ENCODE measurements at places on chromosomes 7 and 10.

GRCh38 chr10:18087355-18087754, 52.9 kb upstream of the CACNB2 start:
- DNase-seq = no peak

DNA sequence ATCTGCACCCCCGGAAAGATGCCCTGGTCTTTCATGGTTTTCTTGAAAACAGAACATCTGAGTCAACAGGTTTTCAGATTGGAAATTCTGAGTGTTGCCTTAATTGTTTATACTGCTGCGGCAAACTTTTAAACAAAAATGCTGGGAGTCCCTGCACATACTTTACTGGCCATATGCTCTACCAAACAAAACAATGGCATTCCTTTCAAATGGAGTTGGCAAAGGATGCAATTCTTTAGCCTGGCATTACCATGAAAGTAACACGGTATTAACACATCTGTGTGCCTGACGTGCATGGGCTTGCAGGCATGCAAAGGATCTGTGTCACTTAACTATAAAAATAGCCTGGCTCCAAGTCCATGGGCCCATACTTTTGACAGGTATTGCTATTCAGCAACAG, 4.2 kb downstream of the INHBA start:
- DNase-seq = no peak

DNA sequence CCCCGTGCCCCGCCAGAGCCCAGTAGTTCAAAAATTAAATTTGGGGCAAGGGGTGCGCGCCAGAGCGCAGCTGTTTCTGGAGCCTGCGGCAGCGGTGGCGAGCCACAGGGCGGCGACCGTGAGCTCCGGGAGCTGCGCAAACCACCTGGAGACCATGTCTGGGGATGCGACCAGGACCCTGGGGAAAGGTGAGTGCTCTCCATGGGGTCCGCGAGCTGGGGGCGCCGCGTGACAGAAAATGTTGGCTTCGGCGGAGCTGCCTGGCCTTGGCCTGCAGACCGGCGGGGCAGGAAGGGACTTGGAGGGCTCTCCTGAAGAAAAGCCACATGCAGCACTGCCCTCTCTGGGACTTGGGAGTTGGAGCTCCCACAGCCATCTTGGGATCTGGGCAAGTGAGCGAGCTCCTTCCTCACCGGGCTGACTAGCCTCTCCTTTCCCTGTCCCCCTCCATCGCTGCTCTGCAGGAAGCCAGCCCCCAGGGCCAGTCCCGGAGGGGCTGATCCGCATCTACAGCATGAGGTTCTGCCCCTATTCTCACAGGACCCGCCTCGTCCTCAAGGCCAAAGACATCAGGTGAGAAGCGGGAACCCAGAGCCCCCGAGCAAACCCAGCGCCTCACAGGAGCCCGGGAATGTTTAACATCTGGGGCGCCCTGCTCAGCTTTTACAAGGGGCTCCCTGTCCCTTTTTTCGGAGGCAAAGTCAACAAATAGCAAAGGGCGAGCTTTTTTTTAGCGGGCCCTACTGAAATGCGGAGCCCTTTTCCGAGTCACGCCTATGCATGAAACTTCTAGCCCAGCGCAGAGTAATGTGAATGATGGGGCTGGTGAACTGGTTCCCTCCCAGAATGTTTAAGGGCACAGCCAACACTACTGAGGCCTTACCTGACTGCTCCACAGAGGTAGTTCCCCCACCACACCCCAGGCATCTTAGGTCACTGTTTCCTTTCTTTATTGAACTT, 6.1 kb downstream of the GSTO2 start:
- DNase-seq = no peak

GRCh38 chr10:116973371-116973905, 31.5 kb downstream of the SHTN1 start:
- DNase-seq = no peak

DNA sequence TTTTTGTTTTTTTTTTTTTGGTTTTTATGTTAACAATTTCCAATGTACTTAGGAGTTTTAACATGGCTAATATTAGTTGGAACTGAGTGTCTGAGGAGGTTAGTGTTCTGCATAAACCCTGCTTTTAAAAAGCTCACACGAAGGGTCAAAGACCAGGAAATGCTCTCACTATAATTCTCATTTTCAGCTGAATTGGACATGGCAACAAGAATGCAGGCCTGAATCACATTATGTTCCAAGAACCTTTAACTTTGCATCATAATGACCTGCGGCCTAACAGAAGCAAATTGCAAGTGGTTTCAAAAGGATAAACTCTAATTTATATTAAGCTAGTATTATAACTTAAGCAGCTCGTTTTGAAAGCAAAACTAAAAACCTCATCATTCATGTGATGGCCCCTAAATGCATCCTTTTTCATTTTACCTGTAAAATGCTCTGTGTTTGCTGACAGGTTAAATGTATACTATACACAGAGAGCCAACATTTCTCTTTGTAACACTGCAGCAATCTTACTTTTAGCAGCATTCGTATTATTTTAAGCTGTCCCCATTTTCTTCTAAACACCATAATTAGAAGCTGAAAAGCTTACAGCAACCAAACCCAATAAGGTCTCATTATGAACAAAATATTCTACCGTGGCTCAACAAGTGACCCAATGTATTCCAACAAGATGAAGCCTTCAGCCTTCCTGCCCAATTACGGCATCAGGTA, 242.8 kb upstream of the SP4 start:
- no peak for DNase-seq

DNA sequence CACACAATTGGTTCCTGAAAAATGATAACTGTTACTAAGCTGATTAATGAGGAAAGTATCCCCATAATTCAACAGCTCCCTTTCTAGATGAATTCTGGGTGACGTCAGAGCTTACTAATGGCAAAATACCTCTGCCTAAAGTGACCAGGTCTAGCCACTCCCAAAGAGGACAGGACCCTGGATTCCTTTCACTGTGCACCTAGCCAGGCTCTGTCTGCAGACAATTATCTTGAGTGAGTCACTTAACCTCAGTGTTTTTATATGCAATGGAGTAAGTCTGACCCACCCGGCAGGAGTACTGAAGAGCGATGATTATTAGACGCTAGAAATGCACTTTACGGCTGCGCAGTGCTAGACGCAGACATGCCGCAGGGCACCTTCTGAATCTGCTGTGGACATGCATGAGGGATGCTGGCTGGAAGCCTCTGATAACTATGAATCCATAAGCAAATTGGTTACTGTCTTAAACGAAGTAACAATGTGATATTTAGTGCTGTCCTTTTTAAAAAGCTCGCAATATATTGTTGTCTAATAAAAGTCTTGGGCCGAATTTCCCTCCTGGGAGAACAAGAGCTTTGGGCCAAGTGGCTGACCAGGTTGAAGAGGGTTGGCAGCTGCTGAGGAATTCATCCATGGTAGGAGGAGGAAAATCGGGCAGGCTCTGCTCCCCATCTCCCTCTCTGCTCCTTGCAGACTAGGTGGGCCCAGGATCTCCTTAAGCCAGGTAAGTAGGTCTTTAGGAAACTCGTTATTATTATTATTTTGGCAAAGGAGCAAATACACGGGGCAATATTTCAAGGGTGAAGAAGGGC, 4.6 kb upstream of the INPP5A start:
- DNase-seq = no peak

DNA sequence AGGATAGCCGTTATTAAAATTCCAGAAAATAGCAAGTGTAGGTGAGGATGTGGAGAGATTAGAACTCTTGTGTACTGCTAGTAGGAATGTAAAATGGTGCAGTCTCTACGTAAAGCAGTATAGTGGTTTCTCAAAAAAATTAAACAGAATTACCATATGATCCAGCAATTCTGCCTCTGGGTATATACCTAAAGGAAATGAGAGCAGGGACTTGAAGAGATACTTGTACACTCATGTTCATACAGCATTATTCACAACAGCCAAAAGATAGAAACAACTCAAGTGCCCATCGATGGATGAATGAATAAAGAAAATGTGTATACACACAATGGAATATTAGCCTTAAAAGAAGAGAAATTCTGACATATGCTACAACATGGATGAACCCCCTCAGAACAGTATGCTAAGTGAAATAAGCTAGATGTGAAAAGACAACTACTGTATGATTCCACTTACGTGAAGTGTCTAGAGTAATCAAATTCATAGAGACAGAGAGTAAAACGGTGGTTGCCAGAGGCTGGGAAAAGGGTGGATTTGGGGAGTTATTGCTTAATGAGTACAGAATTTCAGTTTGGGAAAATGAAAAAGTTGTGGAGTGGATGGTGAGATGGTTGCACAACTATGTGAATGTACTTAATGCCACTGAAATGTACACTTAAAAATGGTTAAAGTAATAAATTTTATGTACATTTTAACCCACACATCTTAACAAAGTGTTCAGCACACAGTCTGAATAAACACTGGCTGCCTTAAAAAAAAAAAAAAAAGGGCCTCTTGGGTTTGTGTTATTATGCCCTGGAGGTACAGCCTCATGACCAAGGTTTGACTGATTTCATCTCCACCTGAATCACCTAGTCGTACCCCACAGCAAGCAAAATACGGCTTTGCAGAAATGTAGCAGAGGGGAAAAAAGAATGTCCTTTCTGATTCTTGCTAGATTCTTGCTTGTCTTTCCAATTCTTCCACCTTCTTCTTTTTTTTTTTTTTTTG, 26.2 kb downstream of the BUB3 start:
- no peak for DNase-seq

DNA sequence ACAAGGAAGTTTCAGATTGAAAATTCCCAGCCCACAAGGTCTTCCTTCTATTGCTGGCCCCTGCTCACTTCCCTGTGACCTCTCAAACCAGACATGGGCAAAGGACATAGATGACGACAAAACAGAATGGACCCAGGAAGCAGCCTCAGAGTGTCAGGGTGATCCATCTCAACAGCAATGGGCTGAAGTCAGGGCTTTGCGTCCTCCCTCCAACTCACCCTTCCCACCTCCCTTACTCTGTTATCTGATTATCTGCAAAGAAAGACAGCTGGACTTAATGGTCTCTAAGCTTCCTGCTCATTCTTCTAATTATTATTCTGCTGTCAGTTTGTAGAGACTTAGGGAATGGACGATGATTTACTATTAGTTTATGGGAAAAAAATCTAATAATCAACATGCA, 115.9 kb downstream of the PIP4K2A start:
- no peak for DNase-seq

DNA sequence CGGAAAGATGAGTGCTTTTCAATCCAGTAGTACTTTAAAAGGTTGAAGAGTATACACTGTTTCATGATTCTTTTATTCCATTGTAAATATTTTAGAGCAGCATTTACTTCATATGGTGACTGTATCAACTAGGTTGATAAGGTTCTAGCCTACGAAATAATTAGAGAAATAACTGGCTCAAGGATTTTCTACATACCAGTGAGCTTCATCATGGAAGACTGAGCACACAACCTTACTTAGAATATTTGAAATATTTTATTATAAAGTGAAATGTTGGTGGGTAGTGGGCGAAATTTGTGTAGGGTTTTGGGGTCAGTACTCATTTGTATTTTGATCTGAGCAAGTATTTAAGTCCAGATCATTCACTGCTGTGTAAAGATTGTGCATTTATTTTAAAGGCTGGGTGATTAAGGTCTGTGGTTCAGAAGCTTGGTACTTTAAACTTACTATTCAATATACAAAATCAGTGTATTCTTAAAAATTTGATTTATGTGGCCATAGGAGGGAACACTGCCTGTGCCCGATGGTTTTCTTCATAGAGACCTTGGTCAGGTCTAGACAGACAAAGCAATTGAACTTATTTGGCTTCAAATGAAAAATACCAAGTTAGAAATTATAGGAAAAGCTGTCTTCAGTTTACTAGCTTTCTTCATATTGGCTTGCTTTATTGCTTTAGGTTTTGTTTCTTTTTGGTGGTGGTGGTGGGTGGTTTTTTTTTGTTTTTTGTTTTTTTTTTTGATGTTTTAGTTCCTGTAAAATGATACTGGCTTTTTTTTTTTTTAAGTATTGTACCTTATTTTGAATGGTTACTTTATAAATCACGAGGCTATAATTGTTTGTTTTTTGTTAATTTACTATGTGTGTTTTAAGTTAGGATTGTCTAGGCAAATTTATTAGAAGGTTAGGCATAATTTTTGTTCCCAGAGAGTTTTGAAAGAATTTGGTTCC, 3.0 kb downstream of the KMT2E start:
- DNase-seq = no peak

- DNase-seq = no peak
These were observed 563.3 kb upstream of the POM121L12 start for GRCh38 chr7:52472006-52472620.

- DNase-seq = no peak
These were observed 488.3 kb upstream of the NRP1 start for GRCh38 chr10:33822774-33823173.

- DNase-seq = no peak
These were observed 465.6 kb upstream of the IGFBP3 start for GRCh38 chr7:46386428-46387399.

- DNase-seq = peak; percentile 0
These were observed 85.8 kb upstream of the GPR22 start for GRCh38 chr7:107384025-107384424.

DNA sequence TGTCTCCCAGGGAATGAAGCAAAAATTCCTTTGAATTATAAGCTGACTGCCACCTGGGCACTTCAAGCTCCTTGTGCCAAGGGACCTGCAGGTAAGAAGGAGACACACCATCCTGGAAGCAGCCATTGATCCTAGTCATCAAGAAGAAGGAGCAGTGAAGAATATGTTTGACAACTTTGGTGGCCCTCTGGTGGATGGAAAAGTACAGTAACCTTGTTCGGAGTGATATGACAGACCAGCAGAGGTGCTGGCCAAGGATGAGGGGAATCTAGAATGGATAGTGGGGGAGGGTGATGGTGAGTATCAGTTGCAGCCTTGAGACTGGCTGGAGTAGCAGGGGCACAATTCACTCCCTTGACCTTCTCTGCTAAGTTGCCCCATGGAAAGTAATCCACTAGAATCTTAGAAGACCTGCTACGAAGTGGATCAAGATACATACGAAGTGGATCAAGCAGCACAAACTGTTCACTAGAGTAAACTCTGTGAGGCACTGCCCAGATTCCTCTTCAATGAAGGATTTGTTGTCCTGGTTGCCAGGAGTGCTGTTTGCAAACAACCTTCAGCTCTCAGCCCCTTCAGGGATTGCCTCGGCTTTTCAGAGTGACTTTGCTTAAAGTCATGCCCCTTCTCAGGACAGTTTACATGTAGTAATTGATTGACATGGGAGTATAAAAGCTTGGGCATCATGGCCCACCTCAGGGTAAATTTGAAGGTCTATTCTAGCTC, 44.8 kb upstream of the ORC5 start:
- DNase-seq = peak; percentile 7

- no peak for DNase-seq
These were observed 201.4 kb downstream of the FZD1 start for GRCh38 chr7:91465595-91466061.

GRCh38 chr7:113013761-113014449, 72.7 kb downstream of the GPR85 start:
- DNase-seq = no peak

DNA sequence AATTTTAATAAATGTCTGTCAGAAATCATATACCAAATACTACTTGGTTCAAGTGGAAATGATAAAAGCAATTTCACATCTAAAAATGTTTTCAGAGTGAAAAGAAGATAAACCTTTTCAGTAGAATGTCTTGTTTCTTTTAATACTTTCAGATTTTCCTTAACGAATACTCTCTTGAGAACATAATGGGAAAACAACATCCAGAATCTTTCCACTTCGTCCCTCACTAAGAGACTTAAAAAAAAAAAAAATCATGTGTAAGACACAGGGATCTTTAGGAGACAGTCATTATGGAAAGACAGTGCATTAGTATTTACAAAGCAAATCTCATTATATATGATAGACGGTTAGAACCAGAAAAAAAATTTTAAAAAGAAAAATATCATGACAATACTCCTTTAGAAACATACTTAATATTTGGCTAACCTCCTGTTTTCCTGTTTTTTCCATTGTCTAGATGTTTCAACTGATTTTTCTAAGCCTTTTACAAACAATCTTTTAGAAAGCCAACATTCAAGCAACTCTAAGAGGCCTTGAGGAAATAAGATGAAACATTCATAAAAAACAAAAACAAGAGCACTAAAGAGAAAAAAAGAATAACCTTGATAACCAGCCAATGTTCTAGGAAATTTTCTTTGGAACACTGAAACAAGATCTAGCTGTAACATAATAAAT, 339.9 kb upstream of the LRRN3 start:
- no peak for DNase-seq
